ENCODE measurements at places on chromosomes 12 and 14.

DNA sequence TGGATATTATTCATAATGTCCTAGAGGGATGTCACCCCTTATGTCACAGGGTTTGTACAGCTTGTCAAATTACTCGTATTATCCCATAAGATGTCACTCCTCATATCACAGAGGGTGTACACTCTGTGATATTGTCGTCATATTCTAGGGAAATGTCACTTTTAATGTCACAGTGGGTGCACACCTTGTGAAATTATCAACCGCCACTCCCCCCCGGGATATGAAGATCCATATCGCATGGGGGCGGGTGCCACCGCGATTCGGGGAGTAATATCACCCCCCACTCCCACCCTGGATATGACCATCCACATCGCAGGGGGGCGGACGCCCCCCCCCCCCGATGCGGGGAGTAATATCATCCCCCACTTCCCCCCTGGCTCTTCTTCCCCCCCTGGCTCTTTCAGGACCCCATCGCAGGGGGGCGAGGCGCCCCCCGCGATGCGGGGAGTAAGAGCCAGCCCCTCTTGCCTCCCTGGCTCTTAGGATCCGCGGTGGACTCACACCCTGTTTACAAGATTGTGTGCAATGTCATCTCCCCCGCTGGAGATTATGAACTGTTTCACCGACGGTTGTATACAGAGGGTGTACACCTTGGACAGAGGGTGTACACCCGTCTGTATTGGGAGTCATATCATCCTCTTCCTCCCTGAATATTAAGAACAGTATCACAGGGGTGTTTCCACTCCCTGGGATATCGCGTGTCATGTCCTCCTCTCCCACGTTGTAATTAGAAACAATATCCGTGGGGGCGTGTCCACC, 92.8 kb downstream of the FRMD6 start:
- no peak for DNase-seq

DNA sequence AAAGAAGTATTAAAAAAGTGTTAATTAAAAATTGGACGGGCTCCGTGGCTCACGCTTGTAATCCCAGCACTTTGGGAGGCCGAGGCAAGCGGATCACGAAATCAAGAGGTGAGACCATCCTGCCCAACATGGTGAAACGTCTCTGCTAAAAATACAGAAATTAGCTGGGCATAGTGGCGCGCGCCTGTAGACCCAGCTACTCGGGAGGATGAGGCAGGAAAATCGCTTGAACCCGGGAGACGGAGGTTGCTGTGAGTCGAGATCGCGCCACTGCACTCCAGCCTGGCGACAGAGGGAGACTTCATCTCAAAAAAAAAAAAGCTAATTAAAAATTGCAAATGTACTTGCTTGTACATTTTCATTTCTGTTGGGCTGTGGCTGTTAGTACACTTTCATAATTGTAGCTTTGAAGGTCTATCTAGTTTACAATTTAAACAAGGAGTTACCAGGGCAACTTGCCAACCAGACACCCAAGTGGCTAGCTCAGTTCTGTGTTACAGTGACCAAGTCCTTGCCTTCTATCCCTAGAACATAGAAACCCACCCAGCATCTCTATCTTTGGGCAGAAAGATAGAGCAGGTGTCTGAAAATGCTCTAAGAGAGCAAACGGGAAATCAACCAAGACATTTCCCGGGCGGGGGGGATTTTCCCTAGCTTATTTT, 1.2 kb downstream of the COA8 start:
- DNase-seq = no peak

DNA sequence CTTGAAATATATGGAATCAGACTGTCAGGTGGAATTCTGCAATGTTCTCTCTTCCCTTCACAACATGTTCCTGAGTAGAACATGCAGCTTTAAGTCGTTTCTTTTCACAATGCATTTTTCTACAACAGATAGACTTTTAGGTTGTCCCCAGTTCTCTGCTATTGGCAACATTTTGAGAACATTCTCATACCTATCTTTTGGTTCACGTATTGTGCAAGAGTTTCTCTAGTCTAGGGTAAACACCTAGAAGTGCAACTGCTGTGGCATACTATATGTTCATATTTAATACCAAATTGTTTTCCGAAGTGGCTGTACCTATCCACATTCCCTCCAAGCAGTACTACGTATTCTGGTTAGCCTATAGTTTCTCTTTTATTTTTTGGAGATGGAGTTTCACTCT, 32.1 kb downstream of the PPTC7 start:
- no peak for DNase-seq

- no peak for DNase-seq
Observed at GRCh38 chr12:109836916-109837315, 3.7 kb upstream of the TRPV4 start.

All from occipital lobe (tissue), 3 donors.